ENCODE measurements at places on chromosomes 5 and 9.

- DNase-seq: no peak
Observed at GRCh38 chr5:1409381-1410110, 35.7 kb downstream of the SLC6A3 start.

DNA sequence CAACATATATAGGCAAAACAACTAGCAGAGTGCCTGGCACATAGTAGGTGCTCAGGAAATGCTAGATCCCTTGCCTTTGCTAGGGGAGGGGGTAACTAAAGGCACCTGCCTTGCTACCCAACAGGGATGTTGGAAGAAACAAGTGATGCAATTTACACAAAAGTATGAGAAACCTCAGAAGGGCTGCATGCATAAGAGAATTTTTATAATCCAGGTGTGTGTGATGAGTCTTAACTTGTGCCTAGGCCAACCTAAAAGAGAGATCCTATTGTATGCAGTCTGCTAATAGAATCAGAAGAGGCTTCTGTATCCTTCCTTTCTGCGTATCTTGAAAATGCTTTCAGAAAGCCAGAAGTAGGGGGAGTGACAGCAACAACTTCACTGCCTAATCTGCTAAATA is 135.9 kb downstream of the SLIT3 start:
- DNase-seq: no peak

DNA sequence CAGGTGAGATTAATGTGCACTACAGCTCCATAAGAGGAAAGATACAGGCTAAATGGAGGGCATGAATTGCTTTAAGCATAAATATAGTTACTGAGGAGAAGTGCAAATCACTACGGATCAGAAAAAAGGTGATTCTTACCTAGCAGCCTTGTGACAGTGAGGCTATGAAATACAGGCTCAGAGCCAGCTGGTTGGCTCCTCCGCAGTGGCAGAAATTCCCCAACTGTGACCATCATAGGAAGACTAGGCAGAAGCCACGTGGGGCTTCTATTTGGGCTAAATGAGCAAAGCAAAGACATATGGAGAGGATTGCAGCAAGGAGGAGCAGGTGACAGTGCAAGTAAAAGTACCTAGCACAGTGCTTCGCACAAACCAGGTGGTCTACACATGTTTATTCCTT is 40.5 kb downstream of the CDO1 start:
- no peak for DNase-seq

GRCh38 chr5:123743990-123744583 is 232.1 kb downstream of the CSNK1G3 start:
- no peak for DNase-seq

GRCh38 chr5:178201927-178202235 is 2.5 kb upstream of the HNRNPAB start:
- DNase-seq: no peak

DNA sequence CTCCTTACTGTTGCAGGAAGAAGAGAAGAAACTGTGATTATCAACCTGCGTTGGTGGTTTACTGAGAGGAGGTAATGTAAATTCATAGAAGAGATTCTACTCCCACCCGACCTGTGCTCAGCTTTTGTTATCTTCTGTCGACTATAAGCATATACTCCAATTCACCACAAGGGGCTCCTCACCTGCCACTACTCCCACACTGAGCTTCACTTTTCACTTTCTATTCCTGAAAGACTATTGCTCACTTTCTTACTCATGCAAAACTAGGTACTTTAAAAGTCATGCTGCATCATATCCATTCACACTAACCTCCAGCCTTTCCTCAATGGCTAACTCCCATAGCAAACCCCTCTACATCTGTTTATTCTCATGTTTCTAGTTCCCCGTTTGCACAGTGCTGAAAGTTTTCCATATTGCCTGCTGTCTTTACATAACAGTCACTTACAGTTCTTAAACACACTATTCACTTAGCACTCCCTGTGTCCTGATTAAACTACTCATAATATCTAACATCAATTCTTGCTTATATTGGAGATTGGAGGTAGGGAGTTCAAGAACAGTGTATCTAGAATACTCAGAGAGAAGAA is 1062.6 kb downstream of the NR2F1-AS1 start:
- no peak for DNase-seq

GRCh38 chr5:150469718-150470469 is 20.4 kb upstream of the RPS14 start:
- no peak for DNase-seq

DNA sequence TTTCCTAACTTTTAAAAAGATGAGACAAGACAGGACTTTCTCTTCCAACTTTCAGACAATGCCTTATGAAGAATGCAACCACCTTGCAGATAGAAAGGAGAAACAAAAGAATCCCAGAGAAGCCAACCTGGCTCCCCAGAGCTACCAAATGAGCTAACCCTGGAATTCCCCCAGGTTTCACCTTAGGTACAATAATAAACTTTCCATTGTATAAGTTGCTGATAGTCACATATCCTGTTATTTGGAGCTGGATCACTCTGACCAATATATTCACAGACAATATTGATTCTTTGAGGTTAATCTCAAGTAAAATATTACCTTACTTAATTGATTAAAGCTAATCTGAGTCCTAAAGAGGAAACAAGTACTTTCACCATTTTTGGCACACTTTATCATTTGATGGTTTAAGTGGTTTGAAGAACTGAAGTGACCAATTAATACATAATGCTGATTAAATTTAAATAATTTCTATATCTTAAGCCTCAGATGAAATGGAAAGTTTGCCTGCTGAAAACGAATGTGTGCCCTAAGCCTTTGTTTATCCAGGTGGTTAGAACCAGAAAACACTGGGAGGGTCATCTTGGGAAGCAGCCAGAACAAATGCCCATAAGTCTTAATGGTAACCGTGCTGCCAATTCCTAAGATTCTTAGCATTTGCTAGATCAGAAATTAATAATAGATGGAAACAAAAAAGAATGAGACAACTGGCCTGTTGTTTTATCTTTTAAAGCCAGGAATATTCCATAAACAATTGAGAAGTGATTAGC is 159.6 kb upstream of the SLC12A2 start:
- DNase-seq: no peak

- DNase-seq: no peak
Observed at GRCh38 chr5:135723491-135723890, 111.0 kb upstream of the SLC25A48 start.

- DNase-seq: no peak
Observed at GRCh38 chr9:123978981-123979380, 32.6 kb upstream of the LHX2 start.

- DNase-seq: peak; percentile 72
Observed at GRCh38 chr5:17302604-17303003, 85.2 kb downstream of the BASP1 start.

GRCh38 chr9:119322184-119322583 is 47.1 kb downstream of the BRINP1 start:
- no peak for DNase-seq

GRCh38 chr5:175248416-175248905 is 195.5 kb downstream of the DRD1 start:
- DNase-seq: no peak

DNA sequence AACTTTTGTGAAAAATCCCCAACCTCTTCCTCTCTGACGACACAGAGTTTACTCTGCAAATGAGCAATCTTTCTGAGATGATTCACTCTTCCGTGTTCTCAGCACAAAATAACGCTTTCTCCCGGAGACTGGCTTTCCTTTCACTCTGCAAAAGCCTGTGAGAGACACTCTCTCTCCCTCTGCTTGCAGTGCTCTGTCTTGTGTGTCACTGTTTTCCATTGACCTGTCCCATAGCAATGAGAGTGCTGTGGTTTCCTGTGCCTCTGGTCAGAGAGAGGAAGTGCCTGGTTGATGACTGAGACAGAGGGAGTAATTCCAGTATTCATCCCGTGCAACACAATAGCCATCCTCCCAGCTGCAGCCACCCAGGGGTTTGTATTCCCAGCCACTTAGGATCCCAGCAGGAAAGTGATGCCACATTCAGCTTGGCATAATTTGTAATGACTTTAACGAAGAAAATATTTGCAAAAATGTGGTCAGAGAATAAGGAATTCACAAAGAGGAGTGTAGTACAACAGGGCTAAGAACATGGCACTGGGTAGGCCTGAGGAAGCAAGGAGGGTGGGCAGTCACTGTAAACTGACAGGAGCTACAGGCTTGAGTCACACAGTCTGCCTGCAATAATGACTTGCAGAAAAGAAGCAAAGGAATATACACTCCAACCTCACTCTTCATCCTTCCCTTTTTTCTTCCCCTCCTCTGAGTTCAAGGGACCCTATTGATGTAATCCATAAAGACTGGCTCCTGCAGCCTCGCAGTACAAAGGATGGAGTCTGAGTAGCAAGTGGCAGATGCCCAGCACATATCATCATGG is 463.5 kb upstream of the RGMB start:
- DNase-seq: no peak

GRCh38 chr9:123682746-123683145 is 247.2 kb downstream of the DENND1A start:
- no peak for DNase-seq

DNA sequence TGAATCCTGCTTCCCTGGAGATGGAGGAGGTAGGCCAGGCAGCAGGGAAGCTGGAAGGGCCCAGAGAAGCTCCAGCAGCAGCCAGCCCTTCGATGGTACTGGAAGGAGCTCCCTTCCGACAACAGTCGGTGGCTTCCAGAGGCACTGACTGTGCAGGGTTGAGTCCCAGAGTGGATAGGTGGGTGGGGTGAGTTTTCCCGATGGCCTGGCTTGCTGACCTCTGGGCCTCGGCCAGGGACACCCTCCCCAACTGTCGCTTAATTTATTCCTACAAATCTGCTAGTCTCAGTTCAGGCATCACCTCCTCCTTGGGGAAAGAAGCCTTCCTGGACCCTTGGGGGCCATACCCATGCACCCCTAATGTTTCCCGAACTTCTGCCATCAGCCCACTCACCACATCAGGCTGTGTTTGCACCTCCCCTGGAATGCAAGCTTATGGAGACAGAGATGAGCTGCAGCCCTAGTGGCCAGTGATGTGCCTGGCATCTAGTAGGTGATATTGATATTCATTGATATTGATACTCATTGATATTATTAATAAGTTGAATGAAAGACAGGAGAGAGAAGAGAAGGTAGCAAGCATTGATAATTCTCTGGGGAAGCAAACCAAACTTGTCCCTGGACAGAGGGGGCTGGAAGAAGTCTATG is 104.6 kb upstream of the BOD1 start:
- no peak for DNase-seq

- DNase-seq: no peak
Observed at GRCh38 chr9:90547896-90548295, 94.7 kb downstream of the DIRAS2 start.

- DNase-seq: no peak
Observed at GRCh38 chr9:71680189-71680980, 87.9 kb downstream of the CEMIP2 start.

- DNase-seq: no peak
Observed at GRCh38 chr9:137606005-137606621, 627 bp downstream of the ARRDC1 start.

DNA sequence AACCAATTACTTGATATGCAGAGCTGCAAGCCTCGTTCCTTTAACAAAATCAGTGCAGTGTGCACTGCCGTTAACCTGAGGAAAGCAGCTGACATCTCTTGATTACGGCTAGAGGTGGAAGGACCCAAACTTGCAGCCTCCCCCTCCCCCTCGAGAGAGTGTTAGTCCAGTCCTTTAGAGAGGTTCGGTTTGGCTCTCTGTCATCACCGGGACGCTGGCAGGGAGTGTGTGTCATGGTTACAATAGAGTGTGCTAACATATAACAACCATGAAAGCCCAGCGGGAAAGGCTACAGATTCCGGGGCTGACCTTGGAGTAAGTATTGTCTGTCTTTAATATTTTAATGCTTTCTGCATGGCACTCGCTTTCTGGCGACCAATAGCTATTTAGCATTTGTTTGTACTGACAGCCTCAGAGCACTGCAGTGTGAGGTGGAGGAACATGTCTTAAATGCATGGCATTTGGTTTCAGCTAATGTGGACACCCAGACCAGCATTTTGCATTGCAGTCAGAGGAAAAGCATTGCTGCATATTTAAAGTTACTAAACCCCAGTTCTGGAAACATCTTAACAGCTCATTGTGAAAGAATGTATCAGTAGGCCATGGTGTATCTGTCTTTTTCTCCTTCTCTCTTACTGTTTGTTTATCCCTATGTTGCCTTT is 237.5 kb downstream of the CD180 start:
- no peak for DNase-seq

- DNase-seq: no peak
Observed at GRCh38 chr9:114619191-114619761, 8.2 kb downstream of the TMEM268 start.

DNA sequence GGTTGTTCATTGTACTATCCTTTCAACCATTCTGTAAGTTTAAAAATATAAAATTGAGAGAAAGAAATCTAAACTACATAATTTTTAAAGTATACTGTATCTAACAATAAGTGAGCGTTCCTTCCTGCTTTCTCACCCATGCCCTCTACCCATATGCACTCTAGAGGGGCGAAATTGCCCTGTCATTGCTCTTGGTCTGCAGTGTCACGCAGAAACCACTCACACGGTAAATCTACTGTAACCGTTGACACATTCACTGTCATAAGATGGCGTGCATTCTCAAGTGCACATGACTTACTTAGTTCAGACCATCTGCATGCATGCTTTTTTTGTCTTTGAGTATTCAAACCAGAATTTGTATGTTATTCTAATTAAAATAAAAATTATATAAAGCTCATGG is 55.7 kb upstream of the NIPBL start:
- DNase-seq: no peak

DNA sequence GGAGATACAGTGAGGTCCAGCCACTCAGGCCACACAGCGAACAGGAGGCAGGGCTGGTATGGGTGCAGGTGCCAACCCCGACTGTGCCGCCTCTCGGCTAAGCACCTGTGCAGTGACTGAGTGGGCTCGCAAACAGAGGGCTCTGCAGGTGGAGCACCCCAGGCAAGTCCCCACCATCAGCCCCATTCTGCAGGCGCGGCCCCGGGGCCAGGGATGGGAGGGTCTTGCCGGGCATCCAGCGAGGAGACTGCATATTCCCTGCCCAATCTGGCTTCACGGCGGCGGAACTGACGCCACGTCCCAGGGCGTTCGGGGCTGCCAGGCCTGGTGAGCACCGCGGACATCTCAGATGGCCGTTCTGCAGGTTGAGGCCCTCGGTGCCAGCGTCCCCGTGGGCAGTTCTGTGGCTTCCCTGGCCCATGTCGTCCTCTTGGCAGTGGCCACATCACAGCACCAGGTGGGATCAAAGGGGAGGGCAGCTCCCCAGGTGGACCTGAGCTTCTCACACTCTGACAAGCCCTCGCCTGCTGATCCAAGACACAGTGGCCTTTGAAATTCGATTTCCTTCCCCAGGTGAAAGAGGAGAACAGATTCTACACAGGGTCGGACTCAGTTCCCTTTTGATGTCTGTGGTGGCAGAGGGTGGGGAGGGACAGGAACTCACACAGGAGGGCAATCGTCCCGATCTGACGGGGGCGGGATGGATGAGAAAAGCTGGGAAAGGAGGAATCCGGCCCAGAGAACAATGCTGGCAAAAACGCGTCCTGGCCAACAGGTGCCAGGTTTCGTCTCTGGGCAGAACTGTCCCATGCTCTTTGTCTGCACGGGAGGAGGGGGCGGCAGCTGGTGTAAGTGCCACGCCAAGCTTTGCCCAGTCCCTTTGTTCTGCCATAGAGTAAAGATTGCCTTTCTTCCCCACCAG is 18.8 kb downstream of the DBH start:
- DNase-seq: no peak

GRCh38 chr9:27473111-27473529 is 51.0 kb upstream of the IFNK start:
- peak; percentile 45 for DNase-seq

GRCh38 chr9:90020276-90020871 is 415.6 kb downstream of the GADD45G start:
- no peak for DNase-seq

GRCh38 chr9:120935383-120935857 is 8.8 kb upstream of the TRAF1 start:
- DNase-seq: peak; percentile 76

- no peak for DNase-seq
Observed at GRCh38 chr5:61230492-61230891, 68.2 kb upstream of the SMIM15 start.

Data from NCI-H2171 (cell line).